Ecto neural progenitor cell (in vitro differentiated cells): ENCODE measurements at places on chromosomes 2 and 18.

GRCh38 chr2:161983866-161984265 lies 90.1 kb downstream of the DPP4 start:
- no peak for DNase-seq

- no peak for DNase-seq
Observed at GRCh38 chr2:176405477-176405876, 136.2 kb downstream of the MTX2 start.

GRCh38 chr2:216688731-216689340 lies 6.5 kb downstream of the IGFBP5 start:
- peak; percentile 34 for DNase-seq

GRCh38 chr2:68263632-68264031 lies 11.3 kb upstream of the PPP3R1 start:
- no peak for DNase-seq

- peak; percentile 44 for DNase-seq
Observed at GRCh38 chr2:141554810-141555209, 576.0 kb downstream of the LRP1B start.

GRCh38 chr2:10536569-10537133 lies 88.5 kb upstream of the ODC1 start:
- no peak for DNase-seq

DNA sequence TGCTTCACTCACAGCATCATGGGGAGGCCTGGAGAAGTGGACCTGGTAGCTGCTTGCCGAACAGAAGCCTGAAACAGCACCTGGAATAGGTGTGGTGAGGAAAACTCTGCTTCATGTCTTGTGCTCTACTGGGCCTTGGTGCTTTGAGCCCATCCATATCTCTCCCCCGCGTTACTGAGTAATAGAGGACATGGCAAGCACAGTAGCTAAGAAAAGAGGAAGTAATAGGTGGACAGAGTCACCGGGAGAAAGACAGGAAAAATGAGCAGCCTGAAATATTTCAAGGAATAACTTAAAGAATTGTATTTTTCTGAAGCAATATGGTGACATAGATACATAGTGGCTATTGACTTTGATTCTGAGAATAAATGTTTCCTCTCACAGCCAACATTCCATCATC lies 14.0 kb upstream of the HNMT start:
- no peak for DNase-seq

- no peak for DNase-seq
Observed at GRCh38 chr2:133892352-133892913, 324.2 kb upstream of the NCKAP5 start.

DNA sequence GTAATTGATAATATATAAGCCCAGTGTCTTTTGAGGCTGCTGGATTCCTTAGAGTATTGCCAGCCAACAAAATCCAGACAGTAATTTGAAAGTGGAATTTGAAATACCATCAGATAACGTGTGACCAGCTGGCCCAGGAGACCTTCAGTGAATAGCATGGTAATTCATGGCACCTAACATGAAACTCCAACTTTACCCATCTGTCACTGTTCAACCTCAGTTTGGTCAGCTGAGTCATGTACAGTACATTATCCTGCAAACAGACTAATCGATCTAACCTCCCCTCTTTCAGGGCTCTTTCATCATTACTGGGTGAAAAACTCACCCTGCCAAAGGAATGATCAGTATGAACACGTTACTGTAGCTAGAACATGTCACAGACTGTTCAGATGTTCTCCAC lies 230.6 kb downstream of the DOK6 start:
- no peak for DNase-seq

DNA sequence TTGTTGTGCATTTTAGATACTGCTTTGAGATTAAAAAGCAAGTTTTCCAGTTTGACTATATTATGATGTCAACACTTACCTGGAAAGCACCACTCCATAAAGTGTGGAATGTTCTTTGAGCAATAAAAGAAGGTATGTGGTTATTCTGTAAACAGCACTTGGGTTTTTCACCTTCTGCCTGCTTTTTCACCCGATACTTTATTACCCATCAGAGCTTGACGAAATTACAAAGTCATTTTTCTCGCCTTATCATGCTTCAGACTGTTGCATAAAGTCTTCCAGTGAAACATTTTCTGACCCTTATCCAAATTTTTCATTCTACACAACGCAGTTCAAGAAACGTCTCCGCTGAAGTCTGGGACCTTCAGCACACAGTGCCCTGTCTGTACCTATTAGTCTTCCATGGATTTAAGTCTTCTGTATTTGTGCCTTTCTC lies 25.2 kb downstream of the CAB39 start:
- no peak for DNase-seq

GRCh38 chr2:28296243-28296642 lies 96.4 kb upstream of the FOSL2 start:
- DNase-seq, result no peak

DNA sequence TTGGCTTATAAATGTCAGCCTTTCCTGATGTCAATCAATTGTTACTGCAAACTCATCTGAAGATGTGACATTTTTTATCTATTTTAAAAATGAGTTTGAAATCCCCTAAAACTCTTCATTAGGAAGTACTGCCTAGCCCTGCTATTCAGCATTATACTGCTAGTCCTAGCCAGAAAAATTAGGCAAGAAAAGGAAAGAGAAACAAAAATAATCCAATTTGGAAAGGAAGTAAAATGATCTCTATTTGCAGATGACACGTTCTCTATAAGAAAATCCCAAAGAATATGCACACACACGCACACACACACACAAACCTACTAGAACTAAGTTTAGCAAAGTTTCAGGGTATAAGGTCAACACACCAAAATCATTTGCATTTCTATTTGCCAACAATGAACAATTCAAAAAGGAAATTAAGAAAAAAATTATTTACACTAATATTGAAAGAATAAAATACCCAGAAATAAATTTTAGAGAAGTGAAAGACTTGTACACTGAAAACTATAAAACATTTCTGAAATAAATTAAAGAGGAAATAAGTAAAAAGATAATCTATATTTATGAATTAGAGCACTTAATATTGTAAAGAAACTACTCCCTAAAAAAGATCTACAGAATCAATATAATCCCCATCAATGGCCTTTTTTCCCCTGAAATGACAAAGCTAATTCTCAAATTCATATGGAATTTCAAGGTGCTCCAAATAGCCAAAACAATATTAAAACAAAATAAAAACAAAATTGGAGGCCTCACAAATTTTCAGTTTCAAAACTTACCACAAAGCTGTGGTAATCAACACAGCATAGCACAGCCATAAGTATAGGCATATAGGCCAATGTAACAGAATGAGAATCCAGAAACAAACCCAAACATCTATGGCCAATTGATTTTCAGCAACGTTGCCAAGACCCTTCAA lies 433.7 kb upstream of the TRIB2 start:
- no peak for DNase-seq

GRCh38 chr2:140164449-140164848 lies 1384.3 kb upstream of the NXPH2 start:
- no peak for DNase-seq

DNA sequence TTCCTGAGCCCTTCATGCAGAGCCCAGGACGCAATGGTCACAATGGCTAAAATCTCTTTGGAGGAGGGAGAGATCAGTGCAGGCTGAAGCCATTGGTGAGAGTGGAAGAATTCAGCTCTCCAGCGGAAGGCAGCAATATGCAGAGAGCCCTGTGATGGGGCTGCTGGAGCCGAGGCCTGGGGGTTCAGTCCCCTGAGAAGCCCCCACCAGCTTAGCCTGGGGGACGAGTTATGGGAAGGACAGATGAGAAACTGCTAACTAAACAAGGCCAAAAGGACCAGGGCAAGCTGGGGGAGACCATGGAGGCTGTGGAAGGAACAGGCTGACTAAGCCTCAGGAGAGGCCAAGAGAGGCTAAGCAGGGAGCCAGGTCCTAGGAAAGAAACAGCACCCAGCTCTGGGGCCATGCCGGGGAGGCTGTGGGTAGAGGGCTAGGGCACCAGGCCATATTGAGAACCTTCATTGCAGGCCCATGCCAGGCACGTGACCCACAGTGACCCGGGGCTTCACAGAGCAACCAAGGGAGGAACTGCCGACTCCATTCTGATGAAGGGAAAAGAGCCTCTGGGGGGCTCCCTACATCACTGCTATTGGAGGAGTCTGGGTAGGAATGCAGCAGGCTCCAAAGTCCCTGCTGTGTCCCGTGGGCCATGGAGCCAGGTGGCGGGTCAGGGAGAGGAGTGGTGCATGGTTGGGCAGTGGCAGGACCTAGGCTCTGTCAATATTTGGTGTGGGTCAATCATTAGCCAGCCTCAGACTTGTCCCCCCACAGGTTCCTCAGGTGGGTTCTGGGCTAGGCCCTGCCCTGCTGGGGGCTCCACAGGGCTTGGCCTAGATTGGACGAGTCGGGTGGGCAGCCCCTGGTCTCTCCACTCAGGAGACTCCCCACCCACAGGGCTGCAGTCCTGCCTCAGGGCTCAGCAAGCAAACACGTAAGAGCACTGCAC lies 19.8 kb downstream of the PROC start:
- DNase-seq, result no peak

DNA sequence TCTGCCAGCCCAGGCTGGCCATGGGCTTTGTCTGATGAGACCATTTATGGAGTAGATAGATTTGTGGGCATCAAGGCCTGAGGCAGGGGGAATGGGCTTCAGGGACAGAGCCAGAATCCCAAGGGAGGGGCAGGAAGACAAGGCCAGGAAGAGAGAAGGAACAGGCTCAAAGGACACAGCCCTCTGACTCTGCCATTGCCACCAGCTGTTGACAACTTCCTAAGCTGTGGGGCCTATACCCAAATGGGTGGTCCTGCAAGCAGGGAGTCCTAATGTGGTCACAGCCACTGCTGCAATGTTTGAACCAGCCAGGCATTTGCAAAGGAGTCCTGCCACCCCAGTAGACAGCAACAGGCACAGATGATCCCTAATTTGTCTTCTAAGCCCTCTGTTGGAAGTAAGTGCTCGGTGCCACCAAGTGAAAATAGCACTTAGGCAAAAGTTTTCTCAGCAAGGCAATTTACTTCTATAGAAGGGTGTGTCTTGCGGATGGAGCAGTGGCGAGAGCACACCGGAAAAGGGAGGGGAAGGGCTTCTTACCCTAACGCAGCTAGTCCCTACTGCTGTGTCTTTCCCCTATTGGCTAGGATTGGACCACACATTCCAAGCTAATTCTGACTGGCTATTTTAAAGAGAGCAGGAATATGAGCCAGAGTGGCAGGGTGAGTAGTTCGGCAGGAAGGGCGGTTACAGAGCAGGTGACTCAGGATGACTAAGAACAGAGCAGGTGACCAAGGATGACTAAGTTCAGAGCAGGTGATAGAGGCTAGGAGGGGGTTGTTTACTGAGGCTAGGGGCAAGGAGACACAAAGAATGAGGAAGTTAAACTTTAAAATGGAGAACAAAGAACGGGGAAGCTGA lies 47.2 kb downstream of the C1QL2 start:
- peak; percentile 28 for DNase-seq

- no peak for DNase-seq
Observed at GRCh38 chr2:76019128-76019527, 308.4 kb upstream of the GCFC2 start.
